Endodermal cell (in vitro differentiated cells): ENCODE measurements at places on chromosomes 6 and 20.

DNA sequence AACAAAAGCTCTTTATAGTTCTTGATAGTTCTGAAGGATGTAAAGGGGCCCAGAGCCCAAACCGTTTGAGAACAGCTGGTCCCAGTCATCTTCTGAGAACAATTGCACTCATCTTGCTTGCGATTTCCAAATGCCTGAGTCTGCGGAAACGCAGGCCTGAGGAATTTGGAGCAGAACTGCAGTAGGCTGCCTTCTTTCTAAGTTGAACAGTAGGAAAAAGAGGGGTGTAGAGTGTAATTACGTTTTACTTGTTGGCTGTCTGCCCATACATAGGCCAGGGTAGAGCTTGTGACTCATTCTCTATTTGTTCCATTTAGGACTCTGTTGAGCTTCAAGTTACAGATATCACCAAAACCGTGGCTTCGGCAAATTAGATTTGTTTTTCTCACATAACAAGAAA lies 42.0 kb upstream of the KIF16B start:
- DNase-seq = no peak

DNA sequence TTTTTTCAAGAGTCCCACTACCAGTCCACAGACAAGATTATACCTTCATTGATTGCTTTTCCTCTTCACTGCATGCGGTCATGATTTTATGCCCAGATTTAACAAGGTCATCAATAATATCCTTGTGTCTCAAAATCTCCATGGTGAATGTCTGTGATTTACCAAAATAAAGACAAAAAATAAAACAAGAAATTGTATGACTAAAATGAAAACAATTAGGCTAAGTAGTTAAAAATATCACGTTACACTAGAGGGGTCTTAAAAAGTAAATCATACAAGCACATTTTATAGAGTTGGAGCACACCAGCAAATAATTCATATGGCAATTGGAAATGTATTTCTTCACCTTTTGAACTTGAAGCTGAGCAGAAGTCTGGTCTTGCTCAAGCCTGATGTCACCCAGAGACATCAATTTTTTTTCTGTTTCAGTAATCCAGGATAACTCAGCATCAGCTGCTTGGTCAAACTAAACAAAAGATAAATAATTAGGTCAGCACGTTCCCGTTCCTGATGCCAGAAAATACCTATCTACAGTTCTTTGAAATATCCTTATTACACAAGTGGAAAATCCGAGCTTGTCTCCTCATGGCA lies 125.4 kb downstream of the DST start:
- no peak for DNase-seq

- no peak for DNase-seq
Observed at GRCh38 chr20:9117548-9117947, 48.7 kb downstream of the PLCB4 start.

DNA sequence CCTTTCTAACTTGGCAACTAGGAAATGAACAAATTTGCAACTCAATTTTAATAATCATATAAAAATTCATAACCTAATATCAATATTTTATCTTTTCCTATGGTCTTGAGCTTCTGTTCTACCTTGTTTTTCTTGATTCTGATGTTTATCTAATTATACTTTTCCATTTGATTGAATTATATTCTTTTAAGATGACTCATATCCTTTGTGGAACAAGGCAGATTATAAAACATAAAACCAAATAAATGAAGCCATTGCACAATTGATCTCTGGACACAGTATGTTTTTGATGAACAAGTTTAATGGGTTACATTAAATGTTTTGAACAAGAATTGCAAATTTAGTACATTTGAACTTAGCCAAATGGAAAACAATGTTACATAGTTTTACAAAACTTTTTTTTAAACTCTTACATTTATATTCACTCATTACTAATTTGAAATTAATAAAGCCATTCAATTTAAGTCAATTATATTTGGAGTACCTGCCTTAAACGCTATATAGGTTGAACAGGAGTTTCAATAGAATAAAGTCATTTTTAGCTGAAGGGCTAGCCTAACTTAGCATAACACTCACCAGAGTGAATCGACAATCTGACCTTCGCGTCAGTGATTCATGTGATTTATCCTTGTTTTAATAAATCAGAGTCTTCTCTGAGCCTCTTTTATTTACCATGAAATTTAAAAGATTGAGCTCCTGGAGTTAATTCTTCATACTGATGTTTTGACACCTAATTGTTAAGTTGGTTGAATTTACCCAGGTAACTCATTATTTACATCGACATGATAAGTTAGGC lies 3.8 kb downstream of the NCOA7 start:
- no peak for DNase-seq

DNA sequence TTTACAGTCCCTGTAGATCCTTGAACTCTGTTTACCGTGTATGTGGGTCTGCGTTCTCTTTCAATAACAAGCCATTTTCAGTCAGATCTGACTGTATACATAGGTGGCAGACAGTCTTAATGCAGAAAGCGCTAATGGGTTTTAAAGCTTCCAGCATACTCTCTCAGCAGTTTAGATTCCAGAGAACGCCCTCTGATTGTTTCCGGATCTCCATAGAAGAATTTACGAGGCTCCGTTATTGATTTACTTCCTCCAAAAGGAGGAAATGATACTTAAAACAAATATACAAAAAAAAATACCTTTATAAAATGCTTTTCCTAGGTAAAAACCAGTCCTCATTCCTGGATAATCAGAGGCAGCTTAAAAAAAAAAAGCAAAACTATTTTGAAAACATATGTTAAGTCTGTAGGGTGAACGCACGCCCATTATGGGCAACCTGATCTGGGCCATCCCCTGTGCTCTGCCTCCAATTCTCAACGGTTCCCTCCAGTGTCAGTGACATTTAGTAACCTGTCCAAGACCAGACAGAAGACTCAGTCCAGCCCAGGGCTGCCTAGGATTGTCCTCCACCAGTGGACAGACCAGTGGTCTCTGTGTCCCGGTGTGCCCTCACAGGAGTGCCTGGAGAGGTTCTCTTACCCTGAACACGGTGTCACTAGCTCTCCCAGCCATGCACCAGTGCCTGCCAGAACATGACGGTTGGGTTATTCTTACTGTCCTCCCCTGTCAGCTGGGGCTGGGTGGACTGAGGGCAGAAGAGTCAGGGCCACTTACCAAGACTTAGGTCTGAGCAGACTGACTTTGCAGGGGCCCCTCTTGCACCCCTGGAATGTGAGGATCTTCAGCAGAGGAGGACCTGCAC lies 217.3 kb downstream of the ARID1B start:
- peak; percentile 49 for DNase-seq

GRCh38 chr6:11160199-11160598 lies 48.7 kb upstream of the ERVFRD-1 start:
- no peak for DNase-seq

DNA sequence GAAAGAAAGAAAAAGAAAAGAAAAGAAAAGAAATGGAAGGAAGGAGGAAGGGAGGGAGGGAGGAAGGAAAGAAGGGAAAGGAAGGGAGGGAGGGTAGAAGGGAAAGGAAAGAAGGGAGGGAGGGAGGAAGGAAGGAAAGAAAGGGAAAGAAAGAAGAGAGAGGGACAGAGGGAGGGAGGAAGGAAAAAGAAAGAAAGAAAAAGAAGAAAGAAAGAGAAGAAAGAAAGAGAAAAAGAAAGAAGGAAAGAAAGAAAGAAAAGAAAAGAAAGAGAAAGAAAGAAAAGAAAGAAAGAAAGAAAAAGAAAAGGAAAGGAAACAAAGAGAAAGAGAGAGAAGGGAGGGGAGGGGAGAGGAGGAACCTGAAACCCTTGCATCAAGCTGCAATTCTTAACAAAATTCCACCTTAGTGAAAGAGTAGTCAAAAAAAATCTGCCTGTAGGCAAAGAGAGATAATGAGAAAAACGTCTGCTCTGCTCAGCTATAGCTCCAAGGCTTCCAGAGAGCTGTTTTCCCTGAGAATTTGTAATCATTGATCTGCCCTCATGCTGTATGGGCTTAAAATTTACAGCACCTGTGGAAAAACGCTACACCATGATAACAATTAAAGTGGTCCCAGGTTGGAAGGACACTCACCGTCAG lies 16.7 kb upstream of the MYCT1 start:
- DNase-seq = no peak

GRCh38 chr6:153613719-153614455 lies 425.2 kb upstream of the OPRM1 start:
- no peak for DNase-seq

DNA sequence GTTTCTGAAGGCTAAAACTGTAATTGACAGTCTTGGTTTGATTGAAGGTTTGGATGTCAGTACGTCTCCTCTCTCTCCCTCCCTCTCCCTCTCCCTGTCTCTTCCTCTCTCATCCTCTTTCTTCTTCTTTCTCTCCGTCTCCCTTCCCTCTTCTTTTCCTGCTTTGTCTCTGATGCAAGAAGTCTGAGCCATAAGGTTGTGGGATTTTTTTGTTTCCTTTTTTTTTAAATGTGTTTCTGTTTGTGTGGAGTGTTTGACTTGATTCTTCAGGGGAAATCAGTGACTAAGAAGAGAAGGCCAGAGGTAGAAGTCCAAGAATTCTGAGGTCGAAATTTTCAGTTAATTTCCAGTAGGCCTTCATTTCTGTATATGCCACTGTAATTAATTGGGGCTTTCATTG lies 111.9 kb downstream of the FOXO3 start:
- no peak for DNase-seq

DNA sequence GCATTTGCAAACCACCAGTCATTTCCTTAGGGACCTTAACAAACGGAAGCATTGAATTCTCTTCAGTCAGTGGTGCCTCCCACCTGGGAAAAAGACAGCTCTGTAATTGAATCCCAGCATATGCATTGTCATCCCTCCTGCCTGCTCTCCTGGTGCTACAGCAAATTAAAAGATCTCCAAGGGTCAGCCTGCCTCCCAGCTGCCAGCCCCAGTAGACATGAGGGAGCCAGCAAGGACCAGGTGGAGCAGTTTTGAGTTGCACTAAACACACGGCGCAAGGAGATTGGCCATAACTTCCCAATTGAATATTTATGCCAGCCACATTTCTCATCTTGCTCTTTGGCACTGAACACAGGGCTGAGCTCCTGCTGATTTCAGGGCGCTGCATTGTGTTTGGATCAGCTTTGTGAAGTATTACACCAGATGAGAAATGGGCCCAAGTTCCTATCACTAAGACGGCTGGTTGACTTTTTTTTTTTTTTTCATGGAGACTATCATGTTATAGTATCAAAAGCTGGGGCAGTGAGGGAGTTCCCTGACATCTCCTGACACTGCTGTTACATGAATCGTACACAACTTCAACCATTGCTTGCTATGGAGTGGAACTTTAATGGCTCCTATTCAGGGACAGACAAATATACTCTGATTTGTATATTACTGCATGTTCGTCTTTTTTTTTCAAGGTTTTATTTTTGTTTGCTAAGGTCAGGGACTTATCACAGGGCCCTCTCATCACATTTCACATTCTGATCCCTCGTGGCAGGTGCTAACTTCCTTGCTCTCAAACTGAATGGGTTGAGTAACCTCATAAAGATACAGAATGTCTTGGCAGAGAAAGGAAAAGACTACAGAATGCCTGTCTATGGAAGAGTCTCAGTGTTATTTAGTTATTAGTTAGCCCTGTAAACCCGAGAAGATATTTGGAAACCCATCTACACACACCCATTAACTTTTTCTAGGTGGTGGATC lies 191.1 kb downstream of the EYA4 start:
- peak; percentile 75 for DNase-seq

DNA sequence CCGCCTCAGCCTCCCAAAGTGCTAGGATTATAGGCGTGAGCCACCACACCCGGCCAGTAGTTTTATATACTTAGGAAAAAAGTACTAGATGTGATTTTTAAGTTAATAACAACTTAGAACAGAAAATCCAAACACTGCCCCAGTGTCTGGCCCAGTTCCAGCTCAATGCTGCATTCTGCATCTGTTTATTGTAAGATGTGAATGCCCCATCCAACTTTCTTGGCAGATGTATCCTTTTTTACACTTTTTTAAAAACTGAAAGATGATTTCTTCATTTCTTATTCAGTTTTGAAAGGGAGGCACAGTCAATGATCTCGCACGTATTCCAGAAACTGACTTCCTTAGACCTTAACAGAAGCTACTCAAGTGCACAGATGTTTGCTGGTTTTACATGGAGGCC lies 85.6 kb upstream of the SRSF6 start:
- DNase-seq = no peak

DNA sequence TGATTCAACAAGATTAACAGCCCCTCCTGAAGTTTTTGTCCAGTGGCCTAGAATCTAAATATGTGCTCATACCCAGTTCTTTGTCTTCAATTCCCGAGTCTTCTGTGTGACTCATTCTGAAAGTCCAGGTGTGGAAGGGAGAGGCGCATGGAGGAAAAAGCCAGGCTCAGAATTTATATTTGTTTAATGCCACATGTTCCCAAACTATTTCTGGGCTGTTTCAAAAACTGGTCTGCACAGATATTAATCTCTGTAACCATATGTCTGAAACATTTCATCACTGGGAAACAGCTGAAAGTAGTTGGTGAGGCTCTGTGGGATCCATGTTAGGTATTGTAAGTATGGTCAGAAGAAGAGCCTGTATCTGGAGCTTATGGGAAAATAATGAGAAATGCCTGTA lies 266.0 kb downstream of the PAX1 start:
- no peak for DNase-seq

DNA sequence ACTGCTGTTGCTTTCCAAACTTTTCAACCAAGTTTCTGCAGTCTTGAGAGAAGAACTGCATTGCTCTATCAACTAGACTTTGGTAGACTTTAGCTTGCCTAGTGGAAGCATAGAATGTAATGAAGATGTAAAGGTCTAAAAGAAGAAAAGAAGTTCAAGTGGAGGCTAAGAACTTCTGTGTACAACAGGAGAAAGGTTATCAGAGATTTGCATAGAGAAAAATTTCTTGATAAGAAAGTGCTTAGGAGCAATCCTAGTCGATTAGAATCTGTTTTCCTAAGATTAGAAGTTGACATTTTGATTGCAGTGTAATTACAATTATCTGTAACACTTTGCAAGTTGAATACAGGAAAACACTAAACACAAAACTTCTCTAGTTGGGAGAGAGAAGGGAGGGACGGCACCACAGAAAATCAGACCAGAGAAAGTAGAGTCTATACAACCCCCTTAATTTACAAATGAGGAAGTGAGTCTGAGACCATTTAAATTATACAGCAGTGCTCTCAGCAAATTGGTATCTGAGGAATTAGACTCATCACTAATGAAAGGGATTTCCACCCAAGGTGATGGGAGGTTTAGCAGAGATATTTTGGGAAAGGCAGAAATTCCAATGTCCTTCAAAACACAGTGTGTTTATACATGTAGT lies 194.3 kb upstream of the MARCKS start:
- DNase-seq = no peak

- DNase-seq = no peak
Observed at GRCh38 chr6:138592749-138593123, 93.4 kb upstream of the NHSL1 start.
